ENCODE measurements at places on chromosomes 3 and 15.

GRCh38 chr3:49462222-49462621 lies 7.8 kb upstream of the DAG1 start:
- DNase-seq = no peak

DNA sequence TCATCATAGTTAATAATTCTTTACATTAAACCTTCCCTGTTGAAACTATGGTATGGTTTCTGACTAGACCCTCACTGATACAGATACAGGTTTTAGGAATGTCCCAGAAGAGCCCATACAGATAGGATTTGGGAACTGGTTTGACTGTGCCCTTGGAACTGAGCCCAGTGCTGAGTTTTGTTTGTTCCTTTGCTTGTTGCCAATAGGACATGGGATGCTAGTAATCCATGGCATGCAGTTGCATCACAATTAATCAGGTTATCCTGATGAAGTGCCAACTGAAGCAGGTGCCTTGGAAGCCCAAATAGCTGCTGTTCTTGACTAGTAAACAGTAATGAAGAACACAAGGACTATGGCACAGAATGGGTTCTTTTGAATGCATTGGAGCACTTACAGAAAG lies 230.6 kb downstream of the NEK10 start:
- DNase-seq = no peak

DNA sequence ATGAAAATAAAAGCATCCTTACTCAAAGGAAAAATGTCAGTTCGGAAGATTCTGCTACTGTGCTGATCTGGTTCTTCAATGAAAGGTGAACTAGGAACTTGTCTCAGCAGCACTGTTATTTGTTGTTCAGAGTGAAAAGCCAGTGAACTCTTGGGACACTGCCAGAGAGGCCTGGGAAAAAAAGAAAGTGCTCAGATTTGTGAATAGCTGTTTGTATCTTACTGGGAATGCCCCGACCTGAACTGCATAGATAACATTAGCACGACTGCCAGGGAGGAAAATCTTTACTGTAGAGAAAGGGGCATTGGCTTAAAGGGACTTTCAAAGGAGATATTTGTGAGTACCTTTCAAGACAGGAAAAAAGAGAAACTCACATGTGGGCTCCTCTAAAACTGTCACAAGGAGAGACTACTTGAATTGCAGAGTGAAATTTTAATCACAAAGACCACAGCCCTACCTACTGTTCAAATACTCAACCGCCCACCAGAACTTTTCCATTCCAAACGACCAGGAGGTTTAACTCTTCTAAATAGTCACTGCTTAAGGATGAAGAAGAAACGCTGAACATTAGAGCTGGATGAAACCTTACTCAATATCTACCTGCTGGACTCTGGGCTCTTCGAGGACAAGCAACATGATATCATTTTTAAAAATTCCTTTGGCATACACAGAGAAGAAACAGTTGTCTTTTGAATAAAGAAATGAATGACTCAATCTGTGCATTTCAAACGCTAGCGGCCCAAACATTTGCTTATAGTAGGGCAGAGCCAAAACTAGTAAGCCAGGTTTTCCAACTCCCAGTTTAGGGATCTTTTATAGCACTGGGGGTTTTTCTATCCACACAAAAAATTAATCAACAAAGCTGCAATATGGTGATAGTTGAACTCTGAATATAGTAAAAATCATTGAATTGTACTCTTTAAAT lies 13.4 kb downstream of the TAMM41 start:
- no peak for DNase-seq

DNA sequence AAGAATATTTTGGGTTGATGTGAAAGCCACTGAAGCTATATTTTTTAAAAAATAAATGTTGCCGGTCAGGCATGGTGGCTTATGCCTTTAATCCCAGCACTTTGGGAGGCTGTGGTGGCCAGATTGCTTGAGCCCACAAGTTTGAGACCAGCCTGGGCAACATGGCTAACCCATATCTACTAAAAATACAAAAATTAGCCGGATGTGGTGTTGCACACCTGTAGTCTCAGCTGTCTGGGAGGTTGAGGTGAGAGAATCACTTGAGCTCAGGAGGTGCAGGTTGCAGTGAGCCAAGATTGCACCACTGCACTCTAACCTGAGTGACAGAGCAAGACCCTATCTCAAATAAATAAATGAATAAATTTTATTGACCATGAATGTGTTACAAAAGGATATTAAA lies 39.6 kb downstream of the GOLM2 start:
- DNase-seq = no peak

DNA sequence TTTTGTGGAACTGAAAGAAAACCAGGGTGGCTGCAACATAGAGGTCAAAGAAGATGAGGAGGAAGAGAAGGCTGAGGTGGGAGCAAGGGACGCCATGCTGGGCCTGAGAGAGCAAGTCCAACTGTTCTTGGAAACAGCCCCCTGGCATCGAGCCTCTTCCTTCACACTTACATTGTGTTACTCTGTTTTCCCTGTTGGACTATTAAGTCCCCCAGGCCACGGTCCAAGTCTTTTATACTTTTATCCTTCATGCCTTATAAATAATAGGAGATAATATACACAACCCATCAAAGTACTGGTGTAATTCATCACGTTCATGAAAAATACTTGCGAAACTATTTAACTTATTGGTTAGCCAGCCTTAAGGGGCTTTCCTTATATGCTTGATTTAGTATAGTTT lies 79.3 kb downstream of the ATG7 start:
- no peak for DNase-seq

DNA sequence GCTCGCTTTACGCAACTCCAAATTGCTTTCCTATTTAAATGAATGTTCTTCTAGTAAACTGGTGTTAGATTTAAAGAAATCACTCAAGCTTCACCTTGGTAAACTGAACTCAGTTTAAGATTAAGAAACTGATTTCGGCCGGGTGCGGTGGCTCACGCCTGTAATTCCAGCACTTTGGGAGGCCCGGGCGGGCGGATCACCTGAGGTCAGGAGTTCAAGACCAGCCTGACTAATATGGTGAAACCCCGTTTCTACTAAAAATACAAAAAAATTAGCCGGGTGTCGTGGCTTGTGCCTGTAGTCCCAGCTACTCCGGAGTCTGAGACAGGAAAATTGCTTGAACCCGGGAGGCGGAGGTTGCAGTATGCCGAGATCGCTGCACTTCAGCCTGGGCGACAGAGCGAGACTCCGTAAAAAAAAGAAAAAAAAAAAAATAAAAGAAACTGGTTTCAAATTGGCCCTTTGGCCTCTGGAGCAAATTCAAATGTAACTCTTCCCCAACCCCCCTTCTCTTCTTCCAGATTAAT lies 1.7 kb downstream of the SKIL start:
- DNase-seq = no peak

GRCh38 chr3:149277331-149277813 lies 55.7 kb upstream of the CP start:
- DNase-seq = no peak

DNA sequence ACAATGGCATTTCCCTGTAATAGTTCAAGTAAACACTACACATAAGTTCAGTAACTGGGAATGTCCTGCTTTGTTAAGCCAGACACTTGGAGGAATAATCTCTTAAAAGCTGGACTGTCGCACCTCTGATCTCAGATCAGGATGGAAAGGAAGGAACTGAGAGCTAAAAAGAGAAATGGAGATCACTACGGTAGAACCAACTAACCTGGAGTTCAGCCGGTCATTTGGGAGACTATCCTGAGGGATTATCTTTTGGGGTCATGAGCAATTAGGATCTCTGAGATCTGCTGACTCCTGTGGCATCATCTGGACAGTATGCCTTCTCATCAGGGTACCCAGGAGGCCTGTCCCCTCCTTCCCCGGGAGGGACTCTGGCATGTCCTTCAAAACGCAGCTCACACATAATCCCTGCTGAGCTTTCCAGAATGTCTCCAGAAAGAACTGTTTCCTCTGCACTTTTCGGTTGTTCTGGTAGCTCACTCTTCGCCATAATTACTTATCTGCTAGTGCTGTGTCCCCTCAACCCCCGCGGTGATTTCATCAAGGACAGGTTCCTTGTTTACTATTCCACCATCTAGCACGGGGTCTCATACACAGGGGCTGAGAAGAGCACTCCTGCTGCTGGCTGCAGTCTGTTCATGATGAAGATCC lies 115.6 kb downstream of the SENP2 start:
- no peak for DNase-seq

DNA sequence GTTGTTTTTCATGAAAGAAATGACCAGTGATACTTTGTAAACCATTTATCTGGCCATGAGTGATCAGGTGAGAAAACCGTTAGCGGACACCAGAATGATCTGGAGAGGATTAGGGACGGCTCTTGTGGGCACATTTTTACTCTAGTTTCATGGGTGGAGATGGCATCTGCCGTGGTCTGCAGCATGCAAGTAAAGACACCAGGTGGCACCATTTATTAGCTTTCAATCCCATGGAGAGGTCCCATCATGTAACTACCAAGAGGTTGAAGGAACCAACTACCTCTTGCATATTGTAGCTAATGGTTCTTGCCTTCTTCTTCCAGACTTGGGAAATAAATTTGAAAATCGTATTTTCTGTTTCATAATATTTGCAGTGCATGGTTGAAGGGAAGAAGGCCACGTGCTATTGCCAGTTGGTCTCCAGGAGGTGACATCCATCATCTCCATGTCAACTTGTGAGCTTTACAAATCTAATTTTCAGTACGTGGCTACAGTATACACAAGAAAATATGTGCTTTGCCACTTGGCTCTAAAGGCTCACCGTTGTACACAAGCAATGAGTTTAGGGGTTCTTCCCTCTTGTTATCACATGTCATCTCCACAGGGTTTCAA lies 1.5 kb upstream of the MAPKBP1 start:
- DNase-seq = peak; percentile 45

DNA sequence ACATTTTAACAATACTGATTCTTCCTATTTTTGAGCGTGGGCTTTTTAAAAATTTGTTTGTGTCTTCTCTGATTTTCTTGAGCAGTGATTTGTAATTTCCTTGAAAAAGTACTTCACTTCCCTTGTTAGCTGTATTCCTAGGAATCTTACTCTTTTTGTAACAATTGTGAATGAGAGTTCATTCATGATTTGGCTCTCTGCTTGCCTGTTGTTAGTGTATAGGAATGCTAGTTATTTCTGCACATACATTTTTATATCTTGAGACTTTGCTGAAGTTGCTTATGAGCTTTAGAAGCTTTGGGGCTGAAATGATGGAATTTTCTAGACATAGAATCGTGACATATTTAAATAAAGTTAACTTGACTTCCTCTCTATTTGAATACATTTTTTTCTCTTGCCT lies 582.8 kb upstream of the BCHE start:
- no peak for DNase-seq

DNA sequence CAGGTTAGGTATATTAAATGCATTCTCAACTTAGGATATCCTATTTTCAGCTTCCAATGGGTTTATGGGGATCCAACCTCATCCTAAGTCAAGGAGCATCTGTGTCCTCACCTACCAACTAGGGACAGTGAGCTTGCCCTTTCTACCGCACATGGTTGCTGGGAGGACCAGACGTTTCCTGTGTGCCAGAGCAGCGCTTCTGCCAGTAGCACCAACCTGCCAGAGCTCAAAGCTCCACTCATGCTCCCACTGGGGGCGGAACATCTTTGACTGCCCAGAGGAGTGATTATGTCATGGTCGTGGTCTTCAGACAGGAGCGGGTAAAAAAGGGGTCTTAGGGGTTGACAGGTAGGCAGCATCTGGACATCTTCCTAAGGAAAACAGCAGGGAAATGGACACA lies 24.7 kb downstream of the XPC start:
- DNase-seq = no peak

GRCh38 chr3:141556034-141556433 lies 69.2 kb downstream of the RASA2 start:
- DNase-seq = no peak

GRCh38 chr3:119359476-119360326 lies 65.5 kb downstream of the ARHGAP31 start:
- DNase-seq = no peak

DNA sequence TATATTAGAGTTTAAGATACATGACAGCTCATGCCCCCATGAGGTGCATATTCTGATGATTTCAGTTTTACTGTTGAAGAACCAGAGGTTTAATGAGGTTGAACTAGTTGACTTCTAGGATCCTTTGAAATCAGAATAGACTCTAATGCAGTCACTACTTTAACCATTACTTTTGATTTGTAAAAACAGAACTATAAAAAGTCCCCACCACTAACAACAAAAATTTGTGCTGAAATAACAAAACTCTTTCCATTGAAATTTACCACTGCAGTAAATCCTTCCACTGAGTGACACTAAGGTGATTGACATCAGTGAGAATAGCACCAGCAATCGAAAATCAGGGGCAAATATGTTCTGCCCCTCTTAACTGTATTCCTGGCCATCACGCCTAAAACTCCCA lies 214.1 kb downstream of the SHQ1 start:
- no peak for DNase-seq
